ENCODE measurements at places on chromosomes 2 and 18.

DNA sequence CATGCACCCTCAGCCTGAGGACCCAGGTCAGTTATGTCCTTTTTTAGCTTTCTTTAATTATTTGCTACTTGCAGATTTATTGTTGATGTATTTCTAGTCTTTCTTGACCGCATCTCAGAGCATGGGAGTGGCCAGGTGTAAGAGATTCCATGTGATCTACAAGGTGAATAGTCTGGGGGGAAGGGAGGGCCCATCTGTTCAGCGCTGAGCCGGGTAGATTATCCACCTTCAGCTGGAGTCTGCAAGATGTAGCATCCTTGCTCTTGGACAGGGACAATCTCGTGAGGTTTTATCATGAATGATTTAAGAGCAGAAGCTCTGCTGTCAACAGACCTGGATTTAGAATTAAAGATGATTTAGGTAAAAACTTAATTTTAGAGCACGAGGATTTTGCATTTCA, 12.0 kb upstream of the DGKD start:
- no peak for DNase-seq

DNA sequence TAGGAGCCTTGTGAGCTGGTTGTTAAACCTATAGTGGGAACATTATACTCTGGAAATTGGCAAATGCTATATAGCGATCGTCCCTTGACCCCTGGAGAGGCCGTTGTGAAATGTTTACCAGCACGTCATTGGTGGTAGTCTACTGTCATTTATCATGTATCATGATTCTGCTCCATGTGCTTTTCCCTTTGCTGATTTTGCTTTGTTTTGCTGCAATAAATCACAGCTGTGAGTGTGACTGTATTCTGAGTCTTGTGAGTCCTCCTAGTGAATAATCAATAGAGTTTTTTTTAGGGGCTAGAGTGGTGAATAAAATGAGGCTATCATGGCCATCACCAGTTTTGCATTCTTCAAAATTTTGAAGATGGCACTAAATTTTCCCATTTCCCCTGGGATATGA, 189.1 kb downstream of the HRH4 start:
- DNase-seq = no peak

- DNase-seq = no peak
Observed at GRCh38 chr2:110888411-110888810, 156.0 kb downstream of the ACOXL start.

DNA sequence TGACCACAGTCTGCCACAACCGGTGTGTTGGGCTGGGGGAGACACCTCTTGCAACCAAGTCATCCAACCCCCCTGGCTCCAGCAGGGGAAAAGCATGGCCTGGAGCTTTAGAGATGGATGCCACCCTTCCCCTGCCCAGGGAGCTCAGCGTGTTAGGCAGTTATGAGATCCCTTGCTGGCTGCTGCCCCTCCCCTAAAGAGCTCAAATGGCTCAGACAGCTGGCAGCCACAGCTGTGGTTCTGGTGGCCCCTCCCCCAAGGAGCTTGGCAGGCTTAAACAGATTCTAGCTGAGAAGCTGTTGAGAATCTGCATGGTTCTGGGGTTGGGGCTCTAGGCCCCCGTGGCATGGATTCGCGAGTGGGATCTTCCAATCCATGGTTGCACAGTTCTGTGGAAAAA, 64.7 kb downstream of the TEX51 start:
- DNase-seq = no peak

DNA sequence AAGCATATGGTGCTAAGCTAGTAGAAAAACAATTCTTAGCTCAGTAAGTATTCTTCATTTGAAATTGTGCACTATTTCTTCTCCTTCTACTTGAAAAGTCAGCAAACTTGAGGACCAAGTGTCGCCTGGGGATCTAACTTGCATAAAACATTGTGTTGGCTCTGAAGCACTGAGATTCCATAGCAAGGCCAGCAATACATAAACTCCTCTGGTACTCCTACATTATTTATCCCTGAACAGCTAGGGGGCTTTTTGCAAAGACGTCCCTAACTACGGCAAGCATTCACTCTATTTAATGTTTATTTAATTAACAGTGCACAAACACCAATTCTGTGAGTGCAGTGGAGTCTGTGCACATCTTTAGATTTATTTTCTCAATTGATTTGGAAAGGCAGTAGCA, 392.2 kb downstream of the ERBB4 start:
- DNase-seq = no peak

DNA sequence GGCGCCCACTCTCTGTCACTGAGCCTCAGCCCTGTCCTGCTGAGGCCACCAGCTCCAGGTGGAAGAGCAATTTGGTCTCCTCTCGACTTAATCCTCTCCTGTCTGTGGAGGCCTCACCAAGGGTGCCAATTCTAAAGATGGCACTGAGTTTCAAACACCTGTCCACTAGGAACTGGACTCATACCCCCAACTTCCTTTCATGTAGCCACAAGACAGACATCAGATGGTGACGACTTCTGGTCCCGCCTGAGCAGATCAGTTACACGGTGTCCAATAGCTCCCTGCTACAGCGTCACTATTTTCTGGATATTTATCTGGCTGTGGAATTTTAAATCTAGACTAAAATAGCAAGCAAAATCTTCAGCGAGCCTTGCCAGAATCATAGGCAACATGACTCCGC, 24.5 kb upstream of the SP5 start:
- no peak for DNase-seq
